ENCODE measurements at places on chromosomes 13 and 19.
A peak's percentile ranks its signal among the peaks of the same experiment; 100 is the strongest.

- DNase-seq, result no peak
These were observed 137.5 kb downstream of the SIPA1L3 start for GRCh38 chr19:38044267-38045111.

GRCh38 chr19:1497578-1498235 lies 6.7 kb downstream of the REEP6 start:
- no peak for DNase-seq

DNA sequence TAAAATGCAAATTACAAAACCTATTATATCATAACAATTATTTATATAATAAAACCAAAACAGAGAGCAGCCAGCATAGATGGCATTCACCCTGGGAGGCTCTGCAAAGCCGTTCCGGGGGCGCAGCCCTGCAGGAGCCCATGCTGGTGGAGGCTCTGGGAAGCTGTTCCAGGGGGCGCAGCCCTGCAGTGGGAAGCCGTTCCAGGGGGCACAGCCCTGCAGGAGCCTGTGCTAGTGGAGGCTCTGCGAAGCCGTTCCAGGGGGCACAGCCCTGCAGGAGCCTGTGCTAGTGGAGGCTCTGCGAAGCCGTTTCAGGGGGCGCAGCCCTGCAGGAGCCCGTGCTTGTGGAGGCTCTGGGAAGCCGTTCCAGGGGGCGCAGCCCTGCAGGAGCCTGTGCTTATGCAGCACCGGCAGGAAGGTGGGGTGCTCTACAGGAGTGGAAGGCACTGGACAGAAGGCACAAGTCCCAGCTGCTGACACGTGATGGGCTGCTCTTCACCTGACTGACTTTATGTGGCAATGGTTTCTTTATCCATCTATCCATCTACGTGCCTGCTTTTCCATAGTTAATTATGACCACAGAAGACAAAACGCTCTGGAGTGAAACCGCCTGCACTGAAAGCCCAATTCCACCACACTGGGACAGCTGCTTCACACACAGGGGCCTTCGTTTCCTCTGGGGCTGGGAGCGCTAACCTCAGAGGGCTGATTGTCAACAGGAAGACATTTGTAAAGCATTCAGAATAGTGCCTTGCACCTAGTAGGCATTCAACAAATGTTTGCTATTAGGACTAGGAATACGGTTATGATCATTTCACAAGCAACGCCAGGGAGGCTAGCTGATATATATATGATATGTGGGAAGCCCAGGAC lies 23.7 kb downstream of the PCID2 start:
- no peak for DNase-seq

DNA sequence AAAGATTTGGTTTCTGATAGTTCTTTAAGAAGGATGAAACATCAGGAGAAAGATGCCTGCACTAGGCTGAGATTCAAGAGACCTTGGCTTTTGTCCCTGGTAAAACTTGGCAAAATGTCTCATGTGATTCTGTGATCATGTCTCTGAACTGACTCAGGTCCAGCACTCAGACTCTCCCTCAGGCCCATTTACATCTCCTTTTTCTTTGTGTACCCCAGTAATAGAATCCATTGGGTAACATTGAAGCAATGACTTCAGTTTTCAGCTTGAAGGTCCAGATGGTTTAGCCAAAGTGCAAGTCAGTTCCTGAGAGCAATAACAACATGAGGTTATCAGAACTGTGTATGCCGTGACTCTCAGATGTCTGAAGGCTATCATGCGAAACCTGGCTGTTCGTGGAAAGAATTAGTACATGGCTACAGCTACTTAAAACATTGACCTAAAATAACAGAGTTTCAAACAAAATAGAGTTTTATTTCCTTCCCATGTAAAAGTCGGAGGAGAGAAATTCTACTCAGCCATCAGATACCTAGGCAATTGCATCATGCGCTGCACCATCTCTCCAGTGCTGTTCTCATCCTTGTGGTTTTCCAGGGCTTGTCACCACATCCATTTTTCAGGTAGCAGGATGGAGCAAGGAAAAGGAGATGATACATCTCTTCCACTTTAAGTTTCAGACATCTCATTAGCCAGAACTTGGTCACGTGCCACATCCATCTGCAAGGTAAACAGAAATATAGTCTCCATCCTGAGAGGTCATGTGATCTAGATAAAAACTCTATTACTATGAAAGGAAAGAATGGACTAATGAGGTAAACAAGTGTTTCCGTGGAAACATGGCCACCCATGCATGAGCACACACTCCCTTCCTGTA lies 117.3 kb downstream of the POSTN start:
- DNase-seq, result no peak

- peak; percentile 76 for DNase-seq
These were observed 2.7 kb upstream of the PLIN3 start for GRCh38 chr19:4870025-4870700.

DNA sequence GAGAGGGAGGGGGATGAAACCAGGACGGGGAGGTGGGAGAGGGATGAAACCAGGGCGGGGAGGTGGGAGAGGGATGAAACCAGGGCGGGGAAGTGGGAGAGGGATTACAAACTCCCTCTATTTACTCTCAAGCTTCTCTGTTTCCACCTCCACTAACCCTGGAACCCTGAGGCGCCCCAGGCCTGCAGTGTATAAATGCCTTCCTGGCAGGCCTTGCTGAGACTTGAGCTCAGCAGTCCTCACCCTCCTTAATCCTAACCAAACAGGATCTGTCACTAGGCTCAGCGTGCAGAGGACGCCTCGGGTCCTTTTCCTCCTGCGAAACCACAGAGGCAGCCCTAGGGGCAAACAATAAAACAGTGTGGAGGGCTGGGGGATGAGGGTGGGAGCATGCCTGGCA lies 32.1 kb upstream of the OR1M1 start:
- no peak for DNase-seq

- no peak for DNase-seq
These were observed 58.1 kb downstream of the TRPC4 start for GRCh38 chr13:37811441-37811840.

- no peak for DNase-seq
These were observed 37.7 kb downstream of the USP12 start for GRCh38 chr13:27133889-27134288.

DNA sequence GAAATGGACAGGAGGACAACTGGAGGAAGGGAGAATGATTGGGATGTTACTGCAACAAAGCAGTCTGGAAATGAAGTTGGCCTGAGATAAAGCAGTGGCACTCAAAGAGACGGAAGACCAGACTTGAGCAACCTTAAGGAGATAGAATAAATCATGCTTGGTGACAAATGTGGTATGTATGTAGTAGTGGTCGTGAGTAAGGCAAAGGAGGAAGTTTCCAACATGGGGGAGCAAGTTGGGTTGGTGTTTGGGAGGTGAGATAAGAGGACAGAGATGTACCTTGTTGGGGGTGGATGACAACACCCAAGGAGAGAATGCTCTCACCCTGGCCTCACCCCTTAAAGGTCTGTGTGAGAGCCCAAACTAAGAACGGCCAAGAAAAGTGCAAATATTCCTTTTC lies 420.5 kb downstream of the DIAPH3 start:
- DNase-seq, result no peak

GRCh38 chr19:39403331-39404312 lies 3.0 kb upstream of the ZFP36 start:
- DNase-seq, result peak; percentile 97

DNA sequence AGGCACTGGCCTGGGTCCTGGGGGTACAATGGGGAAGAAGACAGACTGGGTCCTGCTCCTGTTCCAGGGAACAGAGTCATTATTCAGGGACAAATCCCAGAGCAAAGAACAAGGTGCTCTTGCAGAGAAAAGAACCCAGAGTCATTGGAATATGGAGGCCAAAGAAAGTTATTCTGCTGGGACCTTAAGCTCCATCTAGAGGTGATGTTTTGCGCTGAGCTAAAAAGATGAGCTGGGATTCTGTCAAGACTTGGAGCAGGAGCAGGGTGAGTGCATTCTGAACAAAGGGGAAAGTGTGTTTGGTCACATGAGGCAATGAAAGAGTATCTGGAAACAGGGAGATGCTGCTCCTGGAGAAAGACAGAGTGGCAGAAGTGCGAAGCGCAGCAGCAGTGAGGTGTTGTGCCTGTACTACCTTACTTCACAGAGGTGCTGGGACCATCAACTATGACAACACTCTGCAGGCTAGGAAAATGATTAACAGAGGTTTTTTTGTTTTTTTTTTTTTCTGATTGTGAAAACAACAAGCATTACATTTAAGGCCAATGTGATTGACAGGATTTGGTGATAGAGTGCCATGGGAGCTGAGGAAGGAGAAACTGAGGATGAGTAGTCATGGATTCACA lies 95.3 kb upstream of the TNFSF11 start:
- no peak for DNase-seq

- DNase-seq, result no peak
These were observed 343.0 kb downstream of the KLF5 start for GRCh38 chr13:73401769-73402168.

GRCh38 chr13:29524176-29524575 lies 71.3 kb downstream of the SLC7A1 start:
- no peak for DNase-seq

DNA sequence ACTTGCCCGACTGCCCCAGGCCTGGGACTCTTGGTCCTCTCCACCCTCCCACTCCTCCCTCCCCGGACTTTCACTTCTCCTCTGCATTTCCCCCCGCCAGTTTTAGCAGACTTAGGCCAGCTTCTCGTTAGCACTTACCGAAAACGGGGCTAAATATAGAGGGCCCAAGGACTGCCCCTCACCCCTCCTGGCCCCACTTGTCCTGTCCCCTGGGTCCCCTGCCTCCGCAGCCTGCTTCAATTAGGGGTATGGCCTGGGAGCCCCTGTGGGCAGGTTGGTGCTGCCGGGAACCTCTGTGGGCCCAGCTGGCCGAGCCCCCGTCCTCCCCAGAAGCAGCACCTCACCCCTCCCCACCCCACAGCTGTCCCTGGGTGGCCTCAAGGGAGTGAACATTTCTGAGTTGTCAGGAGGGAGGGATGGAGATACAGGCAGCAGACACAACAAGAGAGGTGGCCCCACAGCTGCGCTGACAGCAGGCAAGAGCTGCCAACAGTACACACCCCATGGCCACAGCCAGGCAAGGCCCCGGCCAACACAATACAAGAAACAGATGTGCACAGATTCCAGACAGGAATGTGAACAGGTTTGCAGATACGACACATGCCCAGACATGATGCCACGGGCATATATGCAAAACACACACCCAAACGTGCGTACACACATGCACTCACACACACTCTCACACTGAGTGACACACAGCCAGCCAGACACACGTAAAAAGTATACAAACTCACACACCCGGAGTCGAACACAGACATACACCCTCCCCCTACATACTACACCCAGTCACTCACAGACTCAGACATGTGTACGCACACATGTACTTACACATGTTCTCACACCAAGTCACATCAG lies 2.6 kb downstream of the POU2F2 start:
- no peak for DNase-seq

- peak; percentile 23 for DNase-seq
These were observed 104.7 kb downstream of the RGCC start for GRCh38 chr13:41562083-41562482.

DNA sequence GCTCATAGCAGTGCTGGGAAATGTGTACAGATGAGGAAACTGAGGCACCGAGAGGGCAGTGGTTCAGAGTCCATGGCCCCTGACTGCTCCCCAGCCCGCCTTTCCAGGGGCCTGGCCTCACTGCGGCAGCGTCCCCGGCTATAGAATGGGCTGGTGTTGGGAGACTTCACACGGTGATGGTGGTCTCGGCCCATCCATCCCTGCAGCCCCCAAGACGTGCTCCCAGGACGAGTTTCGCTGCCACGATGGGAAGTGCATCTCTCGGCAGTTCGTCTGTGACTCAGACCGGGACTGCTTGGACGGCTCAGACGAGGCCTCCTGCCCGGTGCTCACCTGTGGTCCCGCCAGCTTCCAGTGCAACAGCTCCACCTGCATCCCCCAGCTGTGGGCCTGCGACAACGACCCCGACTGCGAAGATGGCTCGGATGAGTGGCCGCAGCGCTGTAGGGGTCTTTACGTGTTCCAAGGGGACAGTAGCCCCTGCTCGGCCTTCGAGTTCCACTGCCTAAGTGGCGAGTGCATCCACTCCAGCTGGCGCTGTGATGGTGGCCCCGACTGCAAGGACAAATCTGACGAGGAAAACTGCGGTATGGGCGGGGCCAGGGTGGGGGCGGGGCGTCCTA lies 15.9 kb downstream of the LDLR start:
- no peak for DNase-seq

DNA sequence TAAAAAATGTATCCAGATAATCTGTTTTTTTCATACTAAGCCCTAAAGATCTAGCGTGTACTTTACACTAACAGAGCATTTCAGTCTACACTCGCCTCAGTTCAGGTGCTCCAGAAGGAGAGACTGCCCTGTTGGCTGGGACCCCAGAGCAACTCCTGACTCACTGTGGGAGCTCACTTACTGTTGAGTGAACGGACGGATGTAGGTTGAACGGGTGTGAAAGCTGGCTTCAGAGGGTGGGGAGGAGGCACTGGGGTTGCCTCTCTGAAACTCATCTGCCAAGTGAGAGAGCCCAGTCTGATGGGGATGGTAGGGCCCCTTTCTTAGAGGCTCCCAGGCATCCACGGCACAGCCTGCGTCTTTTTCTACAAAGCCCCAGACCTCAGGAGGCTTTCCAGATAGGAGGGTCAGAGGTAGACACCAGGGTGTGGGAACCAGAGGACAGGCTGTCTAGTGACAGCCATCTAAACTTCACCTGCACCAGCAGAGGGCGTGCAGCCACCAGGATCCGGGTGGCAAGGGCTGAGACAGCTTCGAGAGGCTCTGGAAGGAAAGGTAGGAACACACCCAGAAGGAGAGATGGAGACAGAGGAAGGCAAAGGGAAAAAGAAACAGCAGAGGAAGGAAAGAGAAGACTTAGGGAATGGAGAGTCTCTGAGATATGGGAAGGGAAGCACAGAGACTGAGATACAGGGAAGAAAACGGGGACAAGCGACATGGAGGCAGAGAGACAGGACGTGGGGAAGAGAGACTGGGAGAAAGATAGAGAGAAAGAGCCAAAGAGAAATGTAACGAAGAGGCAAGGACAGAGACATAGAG lies 3.7 kb downstream of the KASH5 start:
- peak; percentile 60 for DNase-seq

DNA sequence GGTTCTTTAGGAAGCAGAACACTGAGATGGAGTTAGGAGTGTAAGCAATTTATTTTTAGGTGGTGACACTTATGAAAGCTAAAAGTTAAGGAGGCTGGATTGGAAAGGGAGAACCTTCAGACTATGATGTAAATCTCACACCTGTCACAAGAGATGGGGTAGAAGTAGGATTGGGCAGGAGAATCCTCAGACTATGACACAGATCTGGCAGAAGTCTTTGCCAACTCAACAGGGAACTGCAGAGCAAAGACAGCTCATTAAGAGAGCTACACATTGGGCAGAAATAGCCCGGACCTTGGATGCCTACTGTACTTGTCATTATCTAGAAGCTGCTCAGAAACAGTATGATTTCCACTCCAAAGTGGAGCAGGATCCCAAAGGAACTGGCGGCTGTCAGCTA lies 134.4 kb downstream of the DNAJC15 start:
- DNase-seq, result no peak

GRCh38 chr19:811506-812048 lies 10.2 kb downstream of the PLPPR3 start:
- no peak for DNase-seq
